Right hindlimb (tissue), 1 donor: ENCODE measurements at places on chromosomes 5 and 9.

DNA sequence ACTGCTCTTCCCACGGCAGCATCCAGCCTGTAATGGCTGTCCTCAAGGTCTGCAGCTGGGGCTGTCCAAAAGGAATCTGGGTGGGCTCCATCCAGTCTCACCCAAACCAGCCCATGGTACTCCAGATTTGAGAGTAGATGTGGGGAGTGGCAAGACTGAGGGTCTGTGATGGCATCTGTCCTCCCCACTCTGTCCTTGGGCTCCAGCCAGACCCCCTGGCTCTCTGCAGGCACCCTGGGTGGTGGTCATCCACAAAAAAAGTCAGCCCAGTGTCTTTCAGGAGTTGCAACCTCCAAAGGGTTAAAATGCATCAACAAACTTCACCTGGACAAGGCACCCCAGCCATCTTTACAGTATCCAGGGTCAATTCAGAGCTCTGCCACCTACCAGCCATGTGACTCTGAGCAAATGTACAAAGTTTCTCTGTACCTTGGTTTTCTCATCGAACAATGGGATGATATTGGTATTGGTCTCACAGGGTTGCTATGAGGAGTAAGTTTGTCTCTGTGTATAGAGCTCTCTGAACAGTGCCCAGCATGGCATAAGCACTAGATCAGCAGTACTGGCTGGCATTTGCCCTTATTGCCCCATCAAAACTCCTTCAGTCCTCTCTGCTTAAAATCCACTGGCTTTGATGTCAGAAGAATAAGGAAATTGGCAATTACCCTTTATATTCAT lies 7.3 kb upstream of the S1PR3 start:
- no peak for DNase-seq

DNA sequence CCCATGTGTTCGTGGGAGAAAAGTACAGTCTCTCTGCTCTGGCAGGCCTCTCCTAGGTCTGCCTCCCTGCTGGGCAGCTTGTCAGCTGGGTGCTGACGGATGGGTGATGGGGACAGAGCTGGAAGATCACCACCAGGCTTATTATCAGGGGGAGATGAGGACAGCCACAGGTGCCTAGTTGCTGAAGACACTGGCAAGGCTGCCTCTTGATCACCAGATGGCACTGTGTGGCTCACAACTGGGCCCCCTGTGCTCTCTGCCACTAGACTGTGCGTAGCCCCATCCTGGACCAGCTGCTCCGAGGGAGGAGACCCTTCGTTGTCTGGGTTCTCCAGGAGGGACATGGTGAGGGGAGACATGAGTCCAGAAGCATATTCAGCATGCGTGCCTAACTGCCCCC lies 73.0 kb downstream of the KIF24 start:
- no peak for DNase-seq

GRCh38 chr9:96068511-96068910 lies 193.0 kb downstream of the ERCC6L2 start:
- no peak for DNase-seq

DNA sequence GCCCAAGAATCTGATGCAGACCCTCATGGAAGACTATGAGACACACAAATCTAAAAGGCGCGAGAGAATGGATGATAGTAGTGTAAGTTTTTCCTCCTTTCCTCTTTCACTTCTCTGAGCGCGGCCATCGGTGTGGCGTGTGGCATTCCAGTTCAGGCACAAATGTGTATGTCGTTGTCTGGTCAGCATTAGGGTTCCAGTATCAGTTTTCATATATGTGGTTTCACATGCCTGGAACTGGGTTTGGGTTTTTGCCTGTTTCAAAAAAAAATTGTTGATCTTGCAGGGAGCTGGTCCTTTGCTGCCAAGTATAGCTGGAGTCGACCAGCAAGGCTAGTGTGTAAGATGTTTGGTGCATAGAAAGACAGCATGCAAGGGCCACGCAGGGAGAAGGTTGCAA lies 51.5 kb downstream of the C9orf152 start:
- DNase-seq, result no peak

GRCh38 chr5:463952-464351 lies 21.0 kb downstream of the EXOC3 start:
- no peak for DNase-seq

GRCh38 chr9:120513825-120514396 lies 66.1 kb downstream of the CDK5RAP2 start:
- no peak for DNase-seq

- no peak for DNase-seq
Observed at GRCh38 chr9:95516221-95516733, 494 bp downstream of the PTCH1 start.

DNA sequence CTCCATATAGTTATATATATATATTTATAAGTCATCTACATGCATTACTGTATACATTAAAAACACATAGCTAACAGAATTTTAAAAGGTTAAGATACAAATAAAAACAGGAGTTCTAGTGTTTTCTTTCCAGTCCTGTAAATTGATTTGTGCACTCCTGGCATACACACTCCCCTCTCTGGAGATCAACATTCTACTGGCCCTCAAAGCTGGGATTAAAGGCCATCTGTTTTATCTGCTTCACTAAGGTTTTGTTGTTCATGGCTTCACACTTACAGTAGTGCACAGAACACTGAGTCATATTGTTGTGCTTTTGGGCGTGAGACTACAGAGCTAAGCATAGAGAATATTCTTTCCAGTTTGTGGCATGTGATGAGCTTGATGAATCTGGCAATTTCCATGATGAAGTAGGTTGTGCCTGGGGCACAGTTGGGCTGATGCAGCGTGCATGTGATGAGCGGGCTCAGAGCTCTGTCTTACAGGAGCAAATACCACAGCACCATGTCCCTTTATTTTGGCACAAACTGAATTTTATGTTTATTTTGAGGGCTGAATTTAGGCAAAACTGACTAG lies 98.2 kb downstream of the TAF11L14 start:
- DNase-seq, result no peak

GRCh38 chr5:128483738-128484137 lies 54.3 kb downstream of the FBN2 start:
- DNase-seq, result no peak

DNA sequence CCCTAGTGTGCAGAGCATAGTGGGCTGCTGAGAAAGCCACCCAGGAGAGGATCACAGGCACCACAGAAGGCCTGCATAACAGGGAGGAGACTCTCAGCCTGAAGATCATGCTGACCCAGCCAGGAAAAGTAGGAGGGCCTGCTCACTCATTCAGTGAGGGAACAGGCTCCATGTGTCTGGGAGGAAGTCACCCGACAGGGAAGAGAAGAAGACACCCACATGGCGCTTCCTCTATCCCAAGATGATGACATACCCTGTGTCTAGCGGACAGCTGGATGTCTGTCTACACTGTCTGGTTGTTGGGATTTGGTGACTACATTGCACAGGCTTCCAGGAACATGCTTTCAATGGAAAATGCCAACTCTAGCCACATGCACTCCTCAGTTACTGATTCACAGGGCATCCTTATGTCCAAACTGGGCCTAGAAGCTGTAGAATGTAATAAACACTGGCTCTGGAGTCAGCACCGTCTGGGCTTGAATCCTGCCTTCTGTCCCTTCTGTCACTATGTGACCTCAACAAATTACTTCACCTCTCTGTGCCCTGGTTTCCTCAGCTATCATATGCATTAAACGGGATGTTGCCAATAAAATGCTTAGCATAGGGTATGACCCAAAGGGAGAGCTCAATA lies 47.6 kb downstream of the KLHL3 start:
- no peak for DNase-seq

DNA sequence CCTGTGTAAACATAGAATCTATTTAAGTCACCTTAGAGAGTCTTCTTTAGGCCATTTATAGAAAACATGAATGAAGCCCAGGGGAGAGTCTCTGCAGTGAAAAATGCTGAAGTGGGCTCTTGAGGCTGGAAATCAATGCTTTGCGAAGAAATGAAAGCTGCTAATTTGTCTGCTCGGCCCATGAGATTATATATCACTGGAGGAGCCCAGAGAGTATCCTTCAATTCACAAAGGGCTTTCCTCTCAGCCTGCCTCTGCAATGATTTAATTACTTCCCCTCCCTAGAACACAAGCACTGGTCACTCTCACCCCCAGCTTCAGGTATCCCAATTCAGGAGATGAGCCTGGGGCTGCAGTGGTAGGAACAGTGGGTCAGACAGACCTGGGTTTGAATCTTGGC lies 8.2 kb upstream of the DRD1 start:
- DNase-seq, result no peak

GRCh38 chr9:98047002-98047401 lies 9.5 kb upstream of the NANS start:
- no peak for DNase-seq

GRCh38 chr5:79588696-79589095 lies 23.5 kb upstream of the TENT2 start:
- DNase-seq, result no peak
